ENCODE measurements at places on chromosomes 1 and 21. TPM values are rescaled to one million over a fixed set of nuclear protein-coding genes. Genes with fewer than 3 reads are reported as not detected.

The RNF186 gene
- total RNA-seq: not detected

GRCh38 chr21:45979141-45979631 lies 2.4 kb upstream of the COL6A1 start:
- no peak overlapping the region for H3K27ac ChIP-seq
- peak; percentile 49 for DNase-seq
- H3K27me3 ChIP-seq: no peaks in the 10 kb centered on the region
- H3K36me3 ChIP-seq: no peaks in the 10 kb centered on the region

DNA sequence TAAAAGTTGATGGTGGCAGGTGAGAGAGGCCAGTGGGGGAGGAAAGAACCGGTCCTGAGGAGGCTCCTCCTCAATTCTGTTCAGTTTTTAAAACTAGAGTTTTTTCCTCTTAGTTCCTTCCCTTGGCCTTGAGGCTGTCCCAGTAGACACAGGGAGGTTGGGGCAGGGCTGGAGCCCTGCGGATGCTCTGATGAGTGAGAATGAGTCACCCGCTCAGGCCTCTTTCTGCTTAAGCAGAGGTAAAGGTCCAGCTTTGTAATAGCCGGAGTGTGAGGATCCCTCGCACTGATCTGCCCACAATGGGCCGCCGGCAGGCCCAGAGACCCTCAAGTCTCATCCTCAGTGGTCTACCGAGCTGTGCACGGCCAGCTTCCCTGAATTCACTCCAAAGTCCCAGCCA lies 49.6 kb upstream of the IRF2BP2 start:
- no peak overlapping the region for H3K27ac ChIP-seq
- H3K4me1 ChIP-seq: peaks cover 19% of the 10 kb centered on the region
- H3K36me3 ChIP-seq: no peaks in the 10 kb centered on the region
- H3K27me3 ChIP-seq: no peaks in the 10 kb centered on the region
- no peak for DNase-seq
- no peak overlapping the region for H3K4me3 ChIP-seq

The MMP23B gene
- 19.1 TPM for total RNA-seq

Data from H1 (cell line).